ENCODE measurements at places on chromosomes 1 and 21.

- no peak for DNase-seq
Measured at GRCh38 chr1:112056354-112056753, 66.9 kb upstream of the KCND3 start.

GRCh38 chr1:206955476-206956451 lies 9.5 kb upstream of the PIGR start:
- peak; percentile 37 for DNase-seq

- DNase-seq, result no peak
Measured at GRCh38 chr1:201562257-201562656, 23.3 kb downstream of the NAV1 start.

- no peak for DNase-seq
Measured at GRCh38 chr21:45496968-45497845, 45.0 kb downstream of the SLC19A1 start.

DNA sequence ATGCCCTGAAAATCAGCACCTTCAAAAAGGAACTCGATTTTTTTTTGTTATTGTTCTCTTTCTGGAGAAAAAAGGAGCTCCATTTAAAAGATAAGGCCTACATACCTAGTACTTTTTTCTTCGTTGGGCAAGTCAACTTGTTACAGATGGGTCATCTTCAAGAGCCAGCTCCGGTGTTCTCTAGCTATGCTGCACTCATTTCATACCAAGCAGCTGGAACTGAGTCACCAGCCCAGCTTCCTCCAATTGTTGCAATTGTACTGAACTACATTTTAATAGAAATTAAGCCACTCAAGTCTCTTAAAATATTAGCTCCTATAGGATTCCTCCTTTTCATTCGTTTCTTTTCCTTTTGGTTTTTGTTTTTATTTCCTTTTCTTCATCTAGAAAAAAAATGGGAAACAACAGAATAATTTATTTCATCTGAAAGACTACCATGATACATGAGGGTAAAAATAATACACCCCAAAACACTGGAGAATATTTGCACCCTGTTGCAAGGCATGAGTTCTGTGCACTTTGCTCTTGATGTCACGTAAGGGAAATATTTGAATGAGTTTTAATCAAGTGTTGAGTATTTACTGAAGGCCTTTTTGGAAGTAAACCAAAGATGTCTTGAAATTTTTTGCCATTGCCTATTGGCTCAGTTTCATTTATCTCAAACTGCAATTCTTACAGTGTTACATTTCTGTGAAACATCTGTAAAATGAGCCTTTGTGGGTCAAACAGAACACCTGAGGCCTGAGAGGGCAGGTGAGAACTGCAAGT lies 60.5 kb downstream of the CLIC4 start:
- DNase-seq, result no peak

GRCh38 chr1:20640183-20640597 lies 6.9 kb downstream of the PINK1 start:
- DNase-seq, result peak; percentile 59

DNA sequence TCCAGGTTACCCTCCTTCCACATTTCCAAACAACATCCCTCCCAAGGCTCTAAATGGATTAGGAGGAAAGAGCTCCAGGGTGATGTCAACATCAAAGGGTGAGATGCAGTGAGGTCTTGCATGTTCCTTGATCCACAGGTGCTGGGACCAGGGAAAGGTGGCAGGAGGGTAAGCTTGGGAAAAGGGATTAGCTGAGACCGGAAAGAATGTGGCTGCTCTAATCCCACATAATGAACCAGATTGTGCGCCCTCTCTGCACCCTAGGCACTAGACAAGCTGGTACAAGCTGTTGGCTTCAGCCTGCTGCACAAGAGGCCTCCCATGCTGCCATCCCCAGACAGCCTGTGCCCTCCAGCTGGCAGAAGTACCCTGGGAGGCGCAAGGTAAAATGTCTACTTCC lies 34.9 kb downstream of the PLXNA2 start:
- DNase-seq, result no peak

GRCh38 chr1:58206749-58207148 lies 339.8 kb downstream of the OMA1 start:
- DNase-seq, result no peak

GRCh38 chr1:223649222-223649621 lies 16.3 kb downstream of the CAPN8 start:
- no peak for DNase-seq

DNA sequence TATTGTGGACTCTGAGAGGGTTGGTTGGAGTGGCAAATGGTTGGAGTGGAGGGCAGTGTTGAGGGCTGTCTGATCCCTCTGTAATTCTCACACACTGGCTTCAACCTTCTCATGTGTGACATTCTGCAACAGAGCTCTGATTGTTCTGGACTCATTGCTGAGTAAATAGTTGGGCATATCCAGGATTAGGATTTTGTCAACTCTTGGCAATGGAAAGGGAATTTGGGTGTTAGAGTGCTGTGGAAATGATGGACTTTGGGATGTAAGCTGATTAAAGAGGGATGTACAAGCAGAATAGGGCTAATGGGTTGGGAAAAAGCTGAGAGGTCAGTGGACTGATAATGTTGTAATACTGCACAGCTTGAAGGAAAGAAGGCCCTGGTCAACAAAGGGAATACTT lies 16.5 kb downstream of the TLCD4 start:
- DNase-seq, result no peak

DNA sequence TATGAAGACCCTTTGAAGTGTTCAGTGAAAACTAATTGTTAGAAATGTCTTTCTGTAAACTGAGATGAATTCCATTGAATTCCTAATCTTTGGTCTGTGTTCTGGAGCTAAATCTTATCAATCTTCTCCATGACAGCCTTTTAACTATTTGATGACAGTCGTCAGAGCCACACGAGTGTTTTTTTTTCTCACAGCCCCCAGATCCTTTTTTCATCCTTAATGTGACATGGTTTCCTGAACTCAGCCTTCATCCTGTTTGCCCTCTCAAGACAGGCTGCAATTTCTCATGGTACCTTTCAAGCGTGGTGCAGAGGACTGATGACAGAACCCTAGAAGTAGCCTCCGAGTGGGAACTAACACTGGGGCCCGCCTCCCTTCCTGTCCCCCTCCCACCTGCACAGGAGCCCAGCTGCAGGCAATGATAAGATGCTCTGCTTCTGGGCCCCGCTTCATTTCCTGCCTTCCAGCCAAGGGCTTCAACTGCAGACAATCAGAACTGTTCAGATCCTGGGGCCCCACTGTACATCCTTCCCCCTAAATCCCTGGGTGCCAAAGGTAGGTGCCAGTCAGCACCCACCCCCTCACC lies 114.6 kb upstream of the VAV3 start:
- no peak for DNase-seq

DNA sequence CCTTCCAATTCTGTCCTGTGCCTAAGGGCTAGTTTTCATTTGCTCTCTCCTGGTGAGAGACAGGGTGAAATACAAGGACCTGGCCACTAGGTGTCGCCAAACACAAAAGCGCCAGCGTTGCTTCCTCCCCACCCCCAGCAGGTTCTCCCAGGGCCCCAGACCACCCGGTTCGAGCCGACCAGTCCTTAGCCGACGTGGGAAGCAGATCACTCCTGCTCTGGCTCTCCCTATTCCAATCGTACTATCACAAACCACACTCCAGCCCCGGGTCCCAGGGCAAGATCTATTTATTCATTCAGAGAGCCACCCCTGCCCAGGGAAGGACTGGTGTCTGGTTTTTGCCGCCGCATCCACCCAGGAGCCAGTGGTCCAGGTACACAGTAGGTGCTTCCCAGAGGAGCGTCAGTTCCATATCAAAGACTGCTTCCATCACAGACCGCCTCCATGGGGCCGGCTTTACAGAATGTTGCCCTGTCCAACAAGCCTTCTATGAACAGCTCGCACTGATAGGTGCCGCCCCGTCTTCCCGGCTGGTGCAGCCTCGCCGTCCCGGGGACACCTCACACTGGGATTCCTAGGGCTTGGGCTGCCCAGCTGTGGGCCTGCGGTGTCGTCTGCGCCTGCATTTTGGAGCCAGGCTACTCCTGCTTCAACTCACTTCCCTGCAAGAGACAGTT lies 35.0 kb downstream of the CTNNBIP1 start:
- DNase-seq, result peak; percentile 99

DNA sequence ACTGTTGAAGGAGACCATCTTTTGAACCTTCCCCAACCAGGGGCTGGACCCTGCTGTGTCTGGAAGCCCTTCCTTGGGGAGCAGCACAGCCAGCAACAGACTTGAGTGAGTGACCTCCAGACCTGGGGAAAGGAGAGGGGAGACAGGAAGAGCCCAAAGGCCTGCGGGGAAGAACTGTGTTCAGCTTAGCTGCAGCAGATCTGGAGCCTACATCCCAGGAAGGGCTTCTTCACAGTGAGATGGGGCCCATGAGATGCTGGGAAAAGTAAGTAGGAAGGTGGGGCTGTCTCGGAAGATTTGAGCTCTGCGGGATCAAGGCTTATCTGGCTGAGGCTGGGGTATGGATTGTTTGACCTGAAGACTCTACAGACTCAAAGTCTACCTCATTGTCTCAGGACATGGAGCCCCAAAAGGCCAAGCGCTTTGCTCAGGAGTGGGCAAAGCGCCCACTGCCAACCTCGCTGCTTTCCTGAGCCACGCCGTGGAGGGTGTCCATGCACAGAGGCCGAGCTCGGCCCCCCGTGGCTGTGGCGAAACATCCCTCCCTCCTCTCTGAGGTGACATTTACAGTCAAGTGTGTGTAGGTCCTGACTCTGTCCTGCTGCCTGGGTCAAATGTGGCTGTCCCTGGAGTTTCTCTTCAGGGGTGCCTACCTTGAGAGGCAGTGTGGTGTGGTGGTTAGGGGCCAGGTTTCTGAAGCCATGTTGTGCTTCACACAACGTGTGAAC lies 24.5 kb downstream of the SPOCD1 start:
- DNase-seq, result no peak

DNA sequence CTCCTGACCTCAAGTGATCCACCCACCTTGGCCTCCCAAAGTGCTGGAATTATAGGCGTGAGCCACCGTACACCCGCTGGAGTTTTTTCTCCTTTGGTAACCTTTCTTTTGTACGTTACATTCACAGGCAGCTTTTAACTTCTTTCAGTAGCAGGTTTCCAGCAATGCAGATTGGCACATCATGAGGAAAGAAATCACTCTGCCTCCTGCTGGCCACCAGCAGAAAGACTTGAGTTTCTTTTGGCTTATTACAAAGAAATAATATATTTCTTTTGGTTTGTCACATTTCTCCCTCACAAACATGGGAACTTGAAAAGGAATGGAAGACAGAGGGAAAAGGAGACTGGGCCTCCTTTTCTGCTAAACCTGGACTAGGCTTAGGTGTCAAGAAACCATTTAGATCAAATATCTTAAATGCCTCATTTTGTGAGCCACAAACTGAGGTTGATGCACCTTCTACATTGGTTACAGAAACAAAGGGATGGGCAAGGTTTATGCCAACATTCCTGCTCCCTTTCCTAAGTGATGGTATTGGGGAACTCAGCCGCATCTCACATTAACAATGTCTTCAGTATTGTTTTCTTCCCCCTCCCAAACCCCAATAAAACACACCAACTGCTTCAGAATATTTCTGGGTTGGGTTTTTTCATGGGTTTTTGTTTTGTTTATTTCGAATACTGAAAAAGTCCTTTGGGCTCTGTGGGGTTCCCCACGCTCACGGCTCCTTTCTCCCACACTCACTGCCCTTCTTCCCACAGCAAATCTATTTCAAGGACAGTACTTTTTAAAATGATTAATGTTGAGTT lies 7.7 kb downstream of the ENSA start:
- peak; percentile 44 for DNase-seq
